ENCODE measurements at places on chromosomes 3 and 15. TPM values are rescaled to one million over a fixed set of nuclear protein-coding genes. Genes with fewer than 3 reads are reported as not detected.

The SLC22A13 gene
- 0.34 TPM for total RNA-seq

The TMC3 gene
- total RNA-seq: not detected

The EEF1AKMT4 gene
- total RNA-seq: 6.3 TPM

The WWTR1 gene
- total RNA-seq: 50.4 TPM

The FEZF2 gene
- not detected for total RNA-seq

The AQP9 gene
- 0.75 TPM for total RNA-seq

The SLC2A2 gene
- total RNA-seq: not detected

GRCh38 chr3:172530566-172530965 lies 7.3 kb upstream of the TNFSF10 start:
- no peak for DNase-seq

- DNase-seq: no peak
These were observed 60.1 kb downstream of the RAD18 start for GRCh38 chr3:8903191-8903590.

DNA sequence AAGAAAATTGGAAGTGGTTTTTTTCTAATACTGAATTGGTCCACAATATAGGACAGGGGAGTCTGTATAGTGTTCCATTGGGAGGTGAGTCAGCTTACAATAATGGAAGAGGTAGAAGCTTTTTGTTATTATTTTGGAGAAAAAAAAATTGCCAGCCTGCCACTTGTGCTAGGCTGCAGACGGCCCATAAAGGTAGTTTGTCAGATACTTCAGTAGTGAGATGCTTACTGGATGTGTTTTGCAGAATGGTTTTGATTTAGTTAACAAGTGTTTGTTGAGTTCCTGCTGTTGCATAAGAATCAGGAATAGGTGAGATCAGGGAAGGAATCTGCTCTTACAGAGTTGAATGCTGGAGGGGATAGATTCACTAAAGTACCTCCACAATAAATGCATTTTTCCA lies 1.0 kb downstream of the DTWD1 start:
- DNase-seq: no peak

DNA sequence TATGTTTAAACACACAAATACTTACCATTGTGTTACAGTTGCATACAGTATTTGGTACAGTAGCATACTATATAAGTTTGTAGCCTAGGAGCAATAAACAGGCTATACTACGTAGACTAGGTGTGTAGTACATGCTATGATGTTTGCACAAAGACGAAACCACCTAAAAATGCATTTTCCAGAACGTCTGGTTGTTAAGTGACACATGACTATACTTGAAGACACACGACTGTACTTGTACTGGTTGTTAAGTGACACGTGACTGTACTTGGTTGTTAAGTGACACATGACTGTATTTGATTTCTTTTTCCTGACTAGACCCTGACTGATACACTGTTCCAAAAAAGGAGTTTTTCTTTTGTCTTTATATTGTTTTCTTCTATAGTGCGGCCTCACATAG lies 34.1 kb downstream of the RAB8B start:
- no peak for DNase-seq

DNA sequence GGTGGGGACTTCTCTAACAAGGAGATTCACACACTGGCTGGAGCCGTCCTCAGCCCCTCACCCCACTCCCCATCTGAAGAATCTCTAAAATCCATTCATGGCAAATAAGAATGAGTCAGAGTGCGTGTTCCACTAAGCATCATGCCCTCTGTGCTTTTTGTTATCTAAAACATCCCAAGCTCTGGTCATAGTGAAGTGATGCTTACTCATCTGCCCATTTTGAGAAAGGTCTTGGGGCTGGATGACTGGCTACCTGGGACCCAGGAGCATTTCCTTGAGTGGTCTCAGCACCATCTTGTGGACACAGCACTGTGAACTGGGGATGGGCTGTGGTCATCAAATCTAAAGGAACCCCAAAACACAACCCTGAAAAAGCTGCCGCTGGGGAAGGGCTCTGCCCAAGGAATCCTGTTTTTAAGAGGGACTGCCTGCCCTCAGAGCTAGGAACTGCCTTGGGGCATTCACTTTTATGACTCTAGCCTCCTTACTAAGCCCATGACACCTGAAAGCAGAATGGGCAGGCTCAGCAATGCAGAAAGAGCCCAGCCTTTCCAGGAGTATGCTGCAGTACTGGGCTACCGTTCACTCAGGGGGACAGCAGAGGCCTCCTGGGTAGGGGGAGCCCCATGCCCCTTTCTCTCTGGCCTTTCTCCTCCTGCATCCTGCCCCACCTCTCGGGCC lies 53.5 kb downstream of the ZBTB38 start:
- DNase-seq: no peak

GRCh38 chr3:61926923-61927322 lies 365.6 kb downstream of the PTPRG start:
- DNase-seq: no peak

- DNase-seq: no peak
These were observed 165.5 kb downstream of the CLSTN2 start for GRCh38 chr3:140100479-140100878.

- no peak for DNase-seq
These were observed 2.9 kb upstream of the FES start for GRCh38 chr15:90881181-90881977.

DNA sequence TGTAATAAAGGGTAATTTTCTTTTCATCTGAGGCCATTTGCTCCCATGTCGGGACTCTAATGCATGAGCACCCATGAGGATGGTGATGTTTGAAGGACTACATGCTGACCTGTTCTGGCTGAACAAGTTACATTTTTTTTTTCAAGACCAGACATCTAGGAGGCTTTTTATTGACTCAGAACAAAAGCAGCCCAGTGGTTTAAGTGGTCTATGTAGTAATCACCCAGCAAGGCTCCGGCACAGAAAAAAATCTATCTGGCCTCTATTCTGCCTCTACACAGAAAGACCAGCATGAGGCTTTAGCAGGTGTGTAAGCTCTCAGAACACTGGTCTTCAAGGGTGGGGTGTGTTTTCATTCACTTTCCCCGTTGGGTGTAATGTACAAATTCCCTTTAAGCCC lies 95.1 kb upstream of the ZBED2 start:
- no peak for DNase-seq
